ENCODE measurements at places on chromosomes 1 and 21.

DNA sequence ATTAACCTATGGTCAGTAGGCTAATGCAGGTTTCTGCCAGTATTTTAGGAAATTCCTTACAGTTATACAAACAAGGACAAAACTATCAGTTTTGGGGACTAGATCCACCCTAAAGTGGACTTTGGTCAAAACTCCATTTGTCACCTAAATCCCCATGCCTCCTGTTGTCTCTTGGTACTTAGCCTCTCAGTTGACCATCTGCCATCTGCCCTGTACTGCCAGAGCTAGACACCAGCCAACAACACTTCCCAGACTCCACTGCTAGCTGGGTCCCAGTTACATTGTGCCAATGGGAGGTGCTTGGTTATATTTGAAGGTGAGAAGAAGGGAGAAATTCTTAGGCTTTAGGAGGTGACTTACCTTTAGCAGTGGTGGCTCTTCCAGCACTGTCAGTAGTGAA lies 17.0 kb upstream of the BSDC1 start:
- DNase-seq, result no peak

- no peak for DNase-seq
These were observed 30.6 kb upstream of the KDM4A start for GRCh38 chr1:43619314-43619790.

- peak; percentile 52 for DNase-seq
These were observed 73.9 kb downstream of the MATN1 start for GRCh38 chr1:30649321-30649991.

DNA sequence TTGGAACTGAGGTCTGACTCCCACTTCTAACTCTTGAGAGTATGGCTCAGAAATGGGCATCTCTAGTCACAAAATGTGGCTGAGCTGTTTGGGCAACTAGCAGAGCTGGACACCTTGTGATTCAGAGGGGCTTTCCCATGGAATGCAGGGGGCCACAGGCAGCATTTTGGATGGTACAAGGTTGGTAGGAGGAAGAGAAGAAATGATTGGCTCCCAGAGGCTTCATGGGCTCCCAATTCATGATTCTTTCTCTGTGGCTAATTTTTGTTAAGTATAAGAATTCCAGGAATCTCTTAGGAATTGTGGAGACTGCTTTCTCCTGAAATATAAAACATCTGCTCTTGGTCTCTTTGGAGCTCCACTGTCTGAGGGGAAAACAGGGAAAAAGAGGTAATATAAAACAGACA lies 49.7 kb downstream of the PBX1 start:
- DNase-seq, result no peak

- DNase-seq, result no peak
These were observed 79.9 kb downstream of the LAMC1 start for GRCh38 chr1:183103147-183103546.

GRCh38 chr1:5273280-5274003 lies 619.0 kb downstream of the AJAP1 start:
- DNase-seq, result no peak

DNA sequence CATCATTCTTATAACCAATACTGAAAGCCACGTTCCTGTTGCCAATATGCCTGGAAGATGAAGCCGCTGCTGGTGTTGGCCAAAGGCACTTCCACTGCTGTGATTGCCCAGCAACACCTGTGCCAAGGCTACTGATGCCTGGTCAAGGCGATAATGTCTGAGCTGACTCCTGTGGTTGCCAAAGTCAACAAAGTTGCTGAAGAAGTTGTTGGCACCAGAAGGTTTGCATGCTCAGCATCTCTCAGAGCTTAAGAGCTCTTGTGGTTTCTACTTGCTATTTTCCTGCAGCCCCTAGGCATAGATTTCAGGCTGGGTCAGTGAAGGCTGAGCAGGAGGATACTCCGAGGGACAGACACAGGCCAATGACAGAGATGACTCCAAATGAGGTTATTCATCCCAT lies 63.4 kb upstream of the RAB3GAP2 start:
- no peak for DNase-seq

- DNase-seq, result no peak
These were observed 7.8 kb upstream of the MUTYH start for GRCh38 chr1:45348020-45348419.

GRCh38 chr1:11301601-11302000 lies 28.6 kb downstream of the UBIAD1 start:
- peak; percentile 68 for DNase-seq

DNA sequence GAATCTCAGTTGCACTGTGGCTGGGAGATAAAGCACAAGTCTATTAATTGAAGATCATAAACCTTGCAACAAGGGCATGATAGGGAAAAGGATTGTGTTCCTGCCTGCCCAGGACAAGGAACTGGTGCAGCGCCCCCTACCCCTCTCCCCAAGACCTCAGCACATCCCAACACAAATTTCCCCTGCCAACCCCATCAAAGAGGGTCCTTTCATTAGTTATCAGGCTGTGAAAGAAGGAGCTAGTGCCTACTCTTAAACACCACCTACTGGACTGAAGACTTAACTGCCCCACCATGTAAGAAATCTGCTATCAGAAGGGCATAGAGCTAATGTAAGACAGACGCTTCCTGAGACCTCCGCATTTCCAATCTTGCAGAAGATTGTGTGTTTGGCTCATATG lies 372.6 kb downstream of the AGBL4 start:
- DNase-seq, result no peak

DNA sequence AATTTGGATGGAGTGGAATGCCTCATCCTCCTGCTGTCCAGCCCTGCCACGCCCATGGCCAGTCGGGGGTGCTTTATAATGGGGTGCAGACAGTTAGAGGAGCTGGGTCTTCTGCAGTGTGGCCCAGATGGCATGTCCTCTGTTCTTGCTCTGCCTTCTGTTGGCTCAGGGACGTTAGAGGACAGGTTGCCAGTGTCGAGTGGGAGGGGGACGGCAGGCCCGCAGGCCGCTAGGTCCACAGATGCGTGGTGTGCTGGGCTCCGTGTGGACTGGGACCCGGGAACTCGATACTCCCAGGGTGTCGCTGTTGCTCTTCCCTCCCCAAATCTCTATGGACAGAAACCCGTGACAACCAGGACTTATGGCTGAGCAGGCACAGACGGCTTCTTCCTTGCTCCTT lies 33.3 kb downstream of the SIM2 start:
- no peak for DNase-seq

- no peak for DNase-seq
These were observed 145.6 kb downstream of the HIVEP3 start for GRCh38 chr1:41773144-41773591.

DNA sequence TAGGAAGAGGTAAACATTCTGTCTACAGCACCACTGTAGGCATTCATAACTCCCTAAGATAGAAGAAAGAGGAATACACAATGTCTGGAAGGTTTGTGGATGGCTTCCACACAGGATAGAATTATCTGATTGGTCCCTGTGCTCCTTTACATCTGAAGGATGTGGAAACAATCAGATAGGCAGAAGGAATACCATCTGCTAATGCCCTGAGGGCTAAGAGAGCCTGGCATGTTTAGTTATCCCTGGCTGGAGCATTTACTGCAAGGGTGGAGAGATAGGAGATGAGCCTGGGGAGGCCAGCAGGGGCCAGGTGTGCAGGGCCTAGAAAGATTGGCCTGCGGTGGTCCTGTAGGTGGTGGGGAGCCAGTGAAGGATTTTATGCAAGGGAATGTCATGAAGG lies 8.6 kb upstream of the ACBD3 start:
- DNase-seq, result no peak

- no peak for DNase-seq
These were observed 53.5 kb downstream of the CLSTN1 start for GRCh38 chr1:9770298-9770697.

DNA sequence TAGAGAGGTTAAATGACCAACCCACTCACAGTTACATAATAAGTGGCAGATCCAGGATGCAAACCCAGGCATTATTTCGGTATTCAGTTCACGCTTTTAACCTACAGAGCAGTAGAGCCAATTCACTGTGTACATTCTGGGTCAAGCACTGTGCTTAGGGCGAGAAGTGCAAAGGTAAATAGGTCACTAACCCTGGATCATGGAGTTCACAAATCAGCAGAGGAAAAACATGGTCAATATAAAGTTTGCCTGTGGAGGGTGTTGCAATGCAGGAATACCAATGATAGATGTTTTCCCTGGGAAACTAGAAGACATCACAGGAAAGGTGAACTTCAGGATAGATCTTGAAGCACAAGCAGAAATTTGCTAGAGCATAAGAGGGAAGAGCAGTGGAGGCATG lies 253.4 kb upstream of the NFIA start:
- DNase-seq, result no peak

- DNase-seq, result peak; percentile 17
These were observed 64.4 kb downstream of the CDC7 start for GRCh38 chr1:91564888-91565701.

GRCh38 chr1:8676072-8676471 lies 141.4 kb downstream of the RERE start:
- DNase-seq, result no peak

DNA sequence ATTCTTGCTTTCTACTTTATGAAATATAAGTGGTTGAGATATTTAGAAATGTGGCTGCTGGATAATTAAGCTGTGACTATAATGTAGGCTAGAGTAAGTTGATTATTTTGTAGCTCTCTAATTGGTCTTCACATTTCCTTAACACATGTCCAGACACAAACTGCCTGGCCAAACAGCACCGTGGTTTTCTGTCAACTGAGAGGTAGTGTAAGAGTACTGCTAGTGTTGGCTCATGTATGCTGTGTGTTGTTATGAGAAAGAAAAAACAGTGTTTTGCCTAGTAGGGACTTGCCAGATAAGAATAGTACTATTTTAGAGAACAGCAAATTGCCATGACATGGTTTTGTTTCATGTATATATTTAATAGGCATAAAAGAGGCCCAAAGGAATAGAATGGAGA lies 37.1 kb downstream of the TMED5 start:
- DNase-seq, result no peak

- DNase-seq, result no peak
These were observed 47.7 kb downstream of the CENPF start for GRCh38 chr1:214650664-214651063.

DNA sequence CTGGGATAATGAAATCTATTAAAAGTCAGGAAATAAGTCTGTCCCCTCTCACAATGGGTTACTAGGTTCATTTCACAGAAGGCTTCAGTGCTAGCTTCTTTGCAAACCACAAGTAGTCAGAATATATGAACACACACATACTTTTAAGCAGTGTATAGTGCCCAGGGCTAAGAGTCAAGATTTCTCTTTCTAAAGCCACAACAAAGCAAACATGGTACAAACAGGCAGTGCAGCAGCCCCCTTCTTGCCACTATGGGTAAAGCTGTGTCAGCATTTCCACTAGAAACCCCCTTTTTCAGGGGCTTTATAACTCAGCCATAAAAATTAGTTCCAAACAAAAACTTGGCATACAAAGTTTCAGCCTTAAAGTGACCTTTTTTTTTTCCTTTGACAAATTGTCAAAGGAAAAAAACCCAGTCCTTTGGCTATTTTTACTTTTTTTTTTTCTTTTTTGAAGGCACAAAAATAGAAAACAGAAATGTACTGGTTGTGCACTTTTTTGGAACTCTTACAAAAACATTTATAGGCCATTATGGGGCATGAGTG lies 315.4 kb downstream of the LMO4 start:
- no peak for DNase-seq

DNA sequence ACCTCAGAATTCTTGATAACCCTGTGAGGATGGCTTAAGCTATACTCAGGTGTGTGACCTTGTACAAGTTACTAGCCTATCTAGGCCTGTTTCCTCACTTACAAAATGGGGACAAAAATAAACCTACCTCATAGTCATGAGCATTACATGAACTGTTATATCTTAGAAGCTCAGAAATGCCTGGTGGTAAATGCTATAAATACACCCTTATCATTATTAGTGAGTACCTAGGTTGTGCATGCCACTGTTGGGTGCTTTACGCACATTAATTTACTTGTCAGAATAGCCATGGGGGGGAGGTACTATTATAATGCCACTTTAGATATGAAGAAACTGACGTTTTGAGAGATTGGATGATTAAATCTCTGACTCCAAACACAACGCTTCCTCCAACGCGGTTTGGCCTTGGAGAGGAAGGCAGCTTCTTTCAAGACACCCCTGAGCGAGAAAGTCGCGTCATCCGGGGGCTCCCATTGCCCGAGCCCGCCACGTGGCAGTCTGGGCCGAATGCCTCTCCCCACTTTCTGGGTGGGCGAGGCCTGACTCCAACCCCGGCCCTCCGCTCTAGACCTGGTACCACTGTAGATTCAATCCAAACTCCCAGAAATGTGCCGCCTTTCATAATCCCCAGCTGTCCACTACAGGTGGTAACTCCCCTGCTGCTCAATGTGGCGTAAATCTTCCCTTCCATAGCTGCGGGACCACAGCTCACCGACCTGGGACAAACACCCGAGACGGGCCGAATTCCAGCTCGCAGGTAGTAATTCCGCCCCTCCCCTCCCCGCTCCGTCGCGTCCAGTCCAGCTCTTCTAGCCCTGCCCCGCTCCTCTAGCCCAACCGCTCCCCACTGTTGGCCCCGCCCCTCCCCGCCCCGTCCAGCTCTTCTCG lies 771 bp upstream of the RAD54L start:
- DNase-seq, result peak; percentile 42

- DNase-seq, result no peak
These were observed 11.1 kb downstream of the EIF4G3 start for GRCh38 chr1:21165646-21166045.

- no peak for DNase-seq
These were observed 1.5 kb downstream of the TMEM201 start for GRCh38 chr1:9590201-9590600.

- no peak for DNase-seq
These were observed 90.7 kb downstream of the RPE65 start for GRCh38 chr1:68359045-68359444.

- no peak for DNase-seq
These were observed 65.5 kb downstream of the MAN1C1 start for GRCh38 chr1:25682059-25682601.

DNA sequence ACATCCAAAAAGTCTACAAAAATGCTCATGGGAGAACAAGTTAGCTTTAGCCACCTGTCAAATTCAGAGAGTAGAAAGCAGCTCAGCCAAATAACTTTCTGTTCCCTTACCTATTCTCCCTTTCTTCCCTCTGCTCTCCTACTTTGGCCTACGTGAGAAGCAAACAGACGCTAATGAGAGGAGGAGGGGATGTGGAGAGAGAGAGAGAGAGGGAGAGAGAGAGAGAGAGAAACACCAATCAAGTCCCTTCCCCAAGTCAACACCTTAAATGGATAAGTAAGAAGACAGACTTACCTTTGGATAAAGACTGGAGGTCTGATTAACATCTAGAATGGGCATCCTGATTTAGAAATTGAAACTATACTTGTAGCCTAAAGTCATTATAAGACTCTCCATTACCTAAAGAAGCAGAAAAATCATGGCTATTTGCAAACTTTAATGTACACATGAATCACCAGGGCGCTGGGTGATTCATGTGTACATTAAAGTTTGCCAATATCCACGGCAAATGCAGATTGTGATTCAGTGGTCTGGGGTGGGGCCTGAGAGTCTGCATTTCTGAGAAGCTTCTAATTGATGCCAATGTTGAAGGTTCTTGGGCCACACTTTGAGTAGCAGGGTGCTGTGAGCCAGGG lies 13.1 kb upstream of the DUSP12 start:
- DNase-seq, result no peak

All from head of caudate nucleus (tissue), 42 donors.